ENCODE measurements at places on chromosomes 11 and 22.

DNA sequence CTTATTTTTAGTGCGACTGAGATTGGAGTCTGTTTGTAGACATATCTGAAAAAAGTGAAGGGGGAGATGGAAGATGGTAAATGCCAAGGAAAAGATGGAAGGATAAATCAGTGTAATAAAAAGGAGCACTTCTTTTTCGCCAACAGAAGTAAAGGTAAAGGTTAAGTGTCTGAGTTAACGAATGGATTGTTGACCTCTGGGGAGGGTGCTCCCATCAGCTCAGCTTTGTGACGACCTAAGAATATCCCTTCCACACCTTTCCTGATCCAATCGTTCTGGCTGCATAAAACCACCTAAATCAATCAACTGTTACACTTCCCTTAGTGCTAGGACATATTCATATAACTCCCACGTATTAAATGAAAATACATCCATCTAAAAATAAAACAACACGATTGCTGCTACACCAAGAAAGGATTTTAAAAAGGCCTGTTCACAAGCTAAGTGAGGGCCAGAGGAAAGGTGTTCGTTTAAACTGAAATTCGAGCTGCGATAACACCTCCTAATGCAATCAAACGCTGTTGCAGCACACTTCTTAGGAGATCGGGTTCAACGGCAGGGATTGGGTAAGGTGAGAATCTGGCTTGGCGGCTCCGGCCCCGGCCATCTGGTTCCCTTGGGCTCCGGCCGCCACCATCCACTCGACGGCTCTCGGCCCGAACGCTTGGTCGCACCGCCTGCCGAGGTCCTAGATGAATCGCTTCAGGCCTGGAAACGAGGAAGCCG is 658 bp downstream of the C11orf71 start:
- DNase-seq = no peak

GRCh38 chr11:132992838-132993631 is 539.3 kb downstream of the OPCML start:
- no peak for DNase-seq

- no peak for DNase-seq
These were observed 28.7 kb downstream of the MPPED1 start for GRCh38 chr22:43440556-43440955.

- no peak for DNase-seq
These were observed 22.6 kb upstream of the MGAT3 start for GRCh38 chr22:39434243-39434653.

DNA sequence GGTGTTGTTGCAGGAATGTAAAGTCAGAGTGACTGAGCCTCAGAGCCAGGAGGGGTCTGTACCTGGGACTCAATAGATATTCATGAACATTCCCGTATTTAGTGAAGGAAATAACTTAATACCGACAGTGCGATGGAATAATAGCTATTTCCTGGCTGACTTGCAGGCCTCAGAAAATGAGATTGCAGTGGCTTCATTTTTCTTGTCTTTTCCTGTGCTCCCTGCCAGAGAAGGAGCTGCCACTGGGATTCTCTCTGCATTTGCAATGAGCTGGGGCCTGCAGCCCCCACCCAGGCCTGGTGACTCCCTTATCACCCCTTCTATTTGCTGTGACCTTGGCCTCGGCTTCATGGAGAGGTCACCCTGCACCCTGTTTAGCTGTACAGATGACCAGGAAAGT is 173.4 kb downstream of the MIAT start:
- no peak for DNase-seq

GRCh38 chr11:2844116-2844842 is 41.3 kb downstream of the CDKN1C start:
- DNase-seq = no peak

GRCh38 chr22:33717694-33718396 is 202.4 kb downstream of the LARGE1 start:
- DNase-seq = no peak

DNA sequence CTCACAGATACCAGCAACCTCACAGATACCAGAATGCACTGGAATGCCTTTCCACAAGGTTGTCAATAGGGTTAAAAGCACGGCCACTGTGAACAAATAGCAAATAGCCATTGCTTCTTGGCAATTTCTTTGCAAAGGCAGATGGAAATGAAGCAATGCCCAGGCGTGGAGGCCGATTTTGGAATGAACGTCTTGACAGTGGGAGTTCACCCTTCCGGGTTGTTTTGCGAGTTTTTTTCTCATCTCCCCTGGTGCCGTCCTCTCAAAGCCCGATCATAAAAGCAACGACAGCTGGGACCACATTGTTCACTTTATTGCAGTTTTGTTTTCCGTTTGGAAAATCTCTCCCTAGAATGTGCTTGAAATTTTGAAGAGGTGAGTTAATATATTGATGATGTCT is 38.0 kb upstream of the CD82 start:
- DNase-seq = no peak

- DNase-seq = no peak
These were observed 811 bp upstream of the P2RY2 start for GRCh38 chr11:73217131-73217809.

- no peak for DNase-seq
These were observed 18.4 kb downstream of the ARHGAP42 start for GRCh38 chr11:100705447-100705846.

- no peak for DNase-seq
These were observed 361.0 kb upstream of the ANO3 start for GRCh38 chr11:25970726-25971508.

GRCh38 chr22:31732089-31732829 is 17.7 kb downstream of the PRR14L start:
- DNase-seq = no peak

- no peak for DNase-seq
These were observed 54.7 kb downstream of the ABTB2 start for GRCh38 chr11:34303028-34303570.

DNA sequence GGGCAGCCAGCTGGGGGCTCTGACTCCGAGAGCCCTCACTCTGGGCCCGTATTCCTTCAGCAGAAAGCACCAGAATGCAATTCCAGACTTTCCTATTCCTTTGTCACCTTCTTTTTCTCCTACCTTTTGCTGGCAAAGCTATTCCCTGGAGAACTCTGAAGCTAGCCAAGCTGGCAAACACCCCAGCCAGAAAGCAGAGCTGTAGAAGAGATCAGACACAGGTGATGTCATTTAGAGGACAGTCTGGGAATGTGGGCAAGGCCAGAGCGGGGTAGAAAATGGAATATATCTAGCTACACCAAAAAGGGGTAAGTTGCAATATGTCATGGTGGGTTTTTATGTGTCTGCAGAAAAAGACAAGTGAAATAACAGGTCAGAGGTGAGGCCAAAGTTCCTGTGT is 205.1 kb downstream of the NXPE2 start:
- no peak for DNase-seq

- DNase-seq = no peak
These were observed 15.2 kb downstream of the NRIP3 start for GRCh38 chr11:8988329-8989234.

DNA sequence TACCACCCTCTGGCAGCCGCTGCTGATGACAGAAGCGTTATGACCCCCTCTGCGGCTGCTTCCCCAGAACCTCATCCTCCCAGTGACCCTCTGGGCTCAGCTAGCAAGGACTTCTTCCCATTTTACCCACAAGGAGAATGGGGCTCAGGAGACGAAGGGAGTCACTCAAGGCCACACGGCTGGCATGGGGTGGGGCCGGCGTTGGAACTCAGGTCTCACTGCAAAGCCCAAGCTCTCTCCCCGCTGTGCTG is 16.8 kb upstream of the SUN2 start:
- DNase-seq = no peak

- no peak for DNase-seq
These were observed 203.1 kb upstream of the B3GAT1 start for GRCh38 chr11:134615041-134615615.

GRCh38 chr22:26797910-26798309 is 140.5 kb downstream of the MIAT start:
- DNase-seq = no peak

DNA sequence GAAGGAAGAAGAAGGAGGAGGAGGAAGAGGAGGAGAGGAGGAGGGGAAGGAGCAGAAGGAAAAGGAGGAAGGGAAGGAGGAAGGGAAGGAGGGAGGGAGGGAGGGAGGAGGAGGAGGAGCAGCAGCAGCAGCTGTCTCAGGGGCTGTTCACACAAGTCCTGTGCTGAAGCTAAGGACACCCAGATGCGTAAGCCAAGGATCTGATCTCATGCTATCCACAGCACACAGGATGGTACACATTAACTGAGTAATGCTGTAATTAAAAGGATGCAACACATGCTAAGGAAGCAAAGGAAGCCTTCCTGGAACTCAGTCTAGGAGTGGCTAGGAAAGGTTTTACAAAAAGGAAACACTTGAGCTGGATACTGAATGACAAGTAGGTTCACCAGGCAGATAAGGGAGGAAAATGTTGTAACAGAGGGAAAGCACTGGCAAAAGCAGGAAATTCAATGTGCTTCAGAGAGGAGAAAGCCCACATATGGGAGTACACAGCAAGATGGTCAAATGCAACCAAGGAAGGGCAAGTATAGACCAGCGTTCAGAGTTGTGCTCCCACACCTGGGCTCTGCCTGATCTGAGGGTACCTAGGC is 32.0 kb downstream of the TRIM66 start:
- DNase-seq = no peak

GRCh38 chr11:65487467-65488272 is 11.2 kb upstream of the MALAT1 start:
- DNase-seq = no peak

DNA sequence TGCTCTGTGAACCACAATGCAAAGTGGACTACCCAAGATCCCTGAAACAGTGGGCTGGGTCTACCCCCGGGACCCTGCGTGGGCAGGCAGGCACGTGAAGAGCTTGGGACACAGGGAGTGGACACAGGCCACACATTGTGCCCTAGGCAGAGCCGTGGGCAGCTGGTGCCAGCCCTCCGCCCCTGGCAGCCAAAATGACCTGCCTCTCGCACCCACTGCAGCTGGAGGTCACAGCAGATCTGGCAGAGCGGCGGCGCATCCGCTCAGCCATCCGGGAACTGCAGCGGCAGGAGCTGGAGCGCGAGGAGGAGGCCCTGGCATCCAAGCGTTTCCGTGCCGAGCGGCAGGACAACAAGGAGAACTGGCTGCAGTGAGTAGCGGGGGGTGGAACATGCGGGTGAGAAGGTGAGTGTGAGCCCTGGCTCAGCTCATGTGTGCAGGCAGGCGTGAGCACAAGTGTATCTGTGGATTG is 6.7 kb downstream of the SMTN start:
- no peak for DNase-seq

DNA sequence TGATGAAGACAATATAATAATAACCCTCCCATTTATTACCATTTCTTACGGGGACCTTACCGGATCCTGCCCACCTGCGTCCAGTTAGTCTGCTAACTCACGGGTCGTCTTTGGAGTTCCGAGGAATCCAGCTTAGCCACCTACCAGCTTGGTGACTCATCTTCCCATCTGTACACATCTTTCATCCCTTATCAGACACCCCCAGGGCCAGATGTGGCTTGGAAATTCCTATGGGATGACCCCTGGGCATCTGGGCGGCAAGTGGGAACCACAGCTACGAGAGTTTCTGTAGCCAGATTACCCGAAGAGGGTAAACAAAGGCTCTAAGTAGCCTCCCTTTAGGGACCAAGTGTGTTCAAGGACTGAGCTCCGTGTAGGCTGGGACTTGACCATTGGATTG is 12.8 kb upstream of the PRR5 start:
- DNase-seq = no peak

- no peak for DNase-seq
These were observed 132.4 kb downstream of the TTC28 start for GRCh38 chr22:28547132-28547842.

- no peak for DNase-seq
These were observed 87.9 kb downstream of the NCAM1 start for GRCh38 chr11:113048820-113049768.

- DNase-seq = no peak
These were observed 866 bp downstream of the EXPH5 start for GRCh38 chr11:108592591-108593213.

GRCh38 chr22:30212996-30213441 is 33.5 kb downstream of the LIF start:
- no peak for DNase-seq

- DNase-seq = no peak
These were observed 25.4 kb downstream of the TENM4 start for GRCh38 chr11:79415411-79415810.

Measured in stimulated activated CD4-positive, alpha-beta T cell treated with anti-CD3 and anti-CD28 coated beads, Interleukin-1b, Interleukin-23, amount 100 ng/mL, for 1 hour (primary cell).